ENCODE measurements at places on chromosomes 7 and 10. TPM values are rescaled to one million over a fixed set of nuclear protein-coding genes. Genes with fewer than 3 reads are reported as not detected.

- DNase-seq: no peak
Measured at GRCh38 chr7:1649751-1650326, 20.2 kb upstream of the ELFN1 start.

- no peak for DNase-seq
Measured at GRCh38 chr10:129890170-129890569, 73.9 kb downstream of the EBF3 start.

DNA sequence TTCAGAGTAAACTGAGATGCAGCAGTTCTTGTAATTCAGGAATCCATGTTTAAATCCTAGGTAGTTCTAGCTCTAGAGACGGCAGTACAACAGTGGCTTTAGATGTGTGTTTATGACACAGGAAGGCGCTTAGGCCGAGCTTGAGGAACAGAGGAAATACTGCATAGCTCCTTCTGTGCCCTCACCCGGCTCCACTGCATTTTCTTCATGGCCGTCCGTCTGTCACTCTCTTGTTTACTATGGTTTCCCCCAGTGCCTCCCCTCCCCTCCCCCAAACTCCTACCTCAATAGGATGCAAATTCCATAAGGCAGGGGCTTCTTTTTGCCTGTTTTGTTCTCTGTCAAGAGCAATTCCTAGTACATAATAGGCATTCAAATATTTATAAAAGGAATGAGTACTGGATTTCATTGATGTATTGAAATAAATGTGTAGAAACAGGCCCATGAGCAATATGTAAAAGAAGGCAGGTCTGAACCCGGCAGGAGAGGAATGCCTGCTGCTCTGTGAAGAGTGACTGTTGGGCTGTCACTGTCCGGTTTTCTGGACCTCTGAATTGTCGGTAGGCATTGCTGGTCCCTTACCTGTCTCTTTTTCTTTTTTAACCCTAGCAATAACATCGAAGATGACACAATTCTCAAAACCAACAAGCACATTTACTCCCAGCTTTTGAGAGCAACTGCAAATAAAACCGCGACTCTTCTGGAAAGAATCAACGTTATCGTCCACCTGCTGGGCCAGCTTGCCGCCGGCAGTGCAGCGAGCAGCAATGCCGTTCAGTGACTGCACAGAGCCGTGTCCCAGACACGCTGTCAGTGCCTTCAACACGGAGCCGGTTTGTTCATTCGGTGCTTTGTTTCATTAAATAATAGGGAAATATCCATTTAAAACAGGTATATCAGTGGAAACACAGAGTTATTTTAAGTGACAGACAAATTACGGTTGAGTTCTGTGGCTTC is 12.7 kb downstream of the MMP21 start:
- DNase-seq: no peak

DNA sequence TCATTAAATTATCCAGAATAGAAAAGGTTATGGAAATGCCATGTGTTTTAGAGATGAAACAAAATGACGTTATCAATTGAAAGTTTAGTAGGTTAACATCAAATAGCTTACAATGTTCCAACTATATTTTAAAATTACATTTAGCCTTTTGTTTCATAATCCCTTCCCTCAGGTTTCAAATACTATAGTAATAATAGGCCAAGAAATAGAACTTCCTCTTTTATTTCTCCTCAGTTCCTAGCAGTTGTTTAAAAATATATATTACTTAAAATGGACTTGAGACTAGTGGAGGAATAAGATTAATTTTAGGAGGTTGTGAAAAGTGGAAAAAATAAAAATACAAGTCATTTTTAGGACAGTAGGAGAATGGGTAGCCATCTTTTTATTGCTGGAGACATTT is 16.4 kb upstream of the PDSS1 start:
- no peak for DNase-seq

- no peak for DNase-seq
Measured at GRCh38 chr7:158273138-158273651, 314.4 kb downstream of the PTPRN2 start.

GRCh38 chr7:94429153-94429552 is 34.5 kb downstream of the COL1A2 start:
- no peak for DNase-seq

- DNase-seq: no peak
Measured at GRCh38 chr7:90850066-90850465, 253.9 kb downstream of the CDK14 start.

Gene OR2A1
- total RNA-seq: not detected
